ENCODE measurements at places on chromosomes 12 and 14. TPM values are rescaled to one million over a fixed set of nuclear protein-coding genes. Genes with fewer than 3 reads are reported as not detected.

The BICDL1 gene
- total RNA-seq: 2.8 TPM

The KRT6C gene
- total RNA-seq: not detected

The NGB gene
- not detected for total RNA-seq

The ANO2 gene
- 4.5 TPM for total RNA-seq

The OR4E2 gene
- not detected for total RNA-seq

The VDR gene
- 2.3 TPM for total RNA-seq

The TAOK3 gene
- 16.5 TPM for total RNA-seq

The OR4K17 gene
- not detected for total RNA-seq

The KLRC3 gene
- not detected for total RNA-seq

The MYH6 gene
- 1.6 TPM for total RNA-seq

The KRT74 gene
- total RNA-seq: not detected

The PZP gene
- 2.2 TPM for total RNA-seq

The CFAP251 gene
- total RNA-seq: 0.80 TPM

DNA sequence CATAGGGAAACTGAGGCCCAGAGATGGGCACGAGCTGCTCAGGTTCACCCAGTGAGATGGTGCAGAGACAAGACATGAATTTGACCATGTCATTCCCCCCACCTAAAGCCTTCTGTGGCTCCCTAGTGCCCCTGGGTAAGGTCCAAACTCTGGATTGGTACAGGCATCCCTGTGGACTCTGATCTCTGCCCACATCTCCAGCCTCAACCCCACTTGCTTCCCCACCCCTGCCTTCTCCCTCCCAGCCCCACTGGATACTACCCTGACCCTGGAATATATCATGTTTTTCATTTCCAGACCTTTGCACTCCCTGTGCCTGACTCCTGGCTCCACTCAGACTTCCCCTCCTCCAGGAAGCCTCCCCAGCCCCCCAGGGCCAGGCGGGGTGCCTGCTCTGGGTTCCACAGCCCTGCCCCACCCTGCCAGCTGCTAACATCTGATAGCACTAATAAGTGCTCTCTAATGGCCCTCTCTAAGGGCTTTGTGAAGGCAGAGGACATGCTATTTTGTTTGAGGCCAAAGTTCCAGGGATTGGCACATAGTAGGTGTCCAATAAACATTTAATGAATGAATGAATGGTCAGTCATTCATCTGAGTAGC, 1.1 kb upstream of the SDSL start:
- no peak for DNase-seq

- DNase-seq: no peak
These were observed 429 bp upstream of the PLEKHA5 start for GRCh38 chr12:19129122-19129485.

- DNase-seq: no peak
These were observed 115.9 kb downstream of the ETV6 start for GRCh38 chr12:11765421-11765816.

GRCh38 chr14:90023176-90023896, 38.5 kb upstream of the KCNK13 start:
- no peak for DNase-seq

DNA sequence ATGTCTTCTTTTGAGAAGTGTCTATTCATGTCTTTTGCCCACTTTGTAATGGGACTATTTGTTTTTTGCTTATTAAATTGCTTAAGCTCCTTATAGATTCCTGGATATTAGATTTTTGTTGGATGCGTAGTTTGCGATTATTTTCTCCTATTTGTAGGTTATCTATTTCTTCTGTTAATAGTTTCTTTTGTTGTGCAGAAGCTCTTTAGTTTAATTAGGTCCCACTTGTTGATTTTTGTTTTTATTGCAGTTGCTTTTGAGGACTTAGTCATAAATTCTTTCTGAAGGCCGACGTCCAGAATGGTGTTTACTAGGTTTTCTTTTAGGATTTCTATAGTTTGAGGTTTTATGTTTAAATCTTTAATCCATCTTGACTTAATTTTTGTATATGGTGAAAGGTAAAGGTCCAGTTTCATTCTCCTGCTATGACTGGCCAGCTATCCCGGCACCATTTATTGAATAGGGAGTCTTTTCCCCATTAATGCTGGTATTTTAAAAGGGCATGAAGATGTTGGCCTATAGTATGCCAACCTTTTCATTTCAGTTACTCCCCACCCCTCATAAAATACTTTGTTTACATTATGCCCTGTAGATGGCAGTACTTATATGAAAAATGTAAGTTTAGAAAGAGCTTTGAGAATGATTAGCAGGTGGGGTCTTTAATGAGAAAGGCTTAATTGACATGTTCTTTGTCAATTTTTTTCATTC, 62.9 kb upstream of the PSMA6 start:
- DNase-seq: no peak

DNA sequence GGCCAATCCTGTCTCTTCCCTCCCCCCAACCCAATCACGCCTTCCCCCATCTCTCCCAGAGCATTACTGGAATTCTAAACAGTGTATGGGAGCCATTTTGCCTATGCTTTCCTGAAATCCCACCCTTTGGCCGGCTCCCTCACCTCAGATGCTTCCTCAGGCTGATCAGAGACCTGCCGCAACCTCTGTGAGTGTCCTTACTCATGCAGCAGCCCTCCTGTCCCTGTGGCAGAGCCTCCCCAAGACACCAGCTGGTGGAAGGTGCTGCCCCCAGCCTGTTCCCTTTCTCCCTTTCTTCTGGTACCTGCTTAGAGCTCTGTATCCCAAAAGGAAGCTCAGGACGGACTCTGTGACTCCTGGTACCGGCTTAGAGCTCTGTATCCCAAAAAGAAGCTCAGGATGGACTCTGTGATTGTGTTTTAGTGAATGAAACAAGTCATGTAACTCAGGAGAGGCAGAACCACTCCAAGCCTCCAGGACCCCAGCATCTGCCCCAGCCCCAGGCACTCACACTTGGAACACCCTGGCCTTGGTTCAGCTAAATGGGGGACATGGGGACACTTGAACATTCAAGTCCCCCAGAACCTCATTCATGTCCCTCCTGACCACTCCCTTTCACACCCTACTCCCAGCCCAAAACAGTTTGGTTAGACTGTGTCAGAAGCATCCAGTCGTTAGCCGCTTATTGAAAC, 29.3 kb upstream of the RIN3 start:
- no peak for DNase-seq

DNA sequence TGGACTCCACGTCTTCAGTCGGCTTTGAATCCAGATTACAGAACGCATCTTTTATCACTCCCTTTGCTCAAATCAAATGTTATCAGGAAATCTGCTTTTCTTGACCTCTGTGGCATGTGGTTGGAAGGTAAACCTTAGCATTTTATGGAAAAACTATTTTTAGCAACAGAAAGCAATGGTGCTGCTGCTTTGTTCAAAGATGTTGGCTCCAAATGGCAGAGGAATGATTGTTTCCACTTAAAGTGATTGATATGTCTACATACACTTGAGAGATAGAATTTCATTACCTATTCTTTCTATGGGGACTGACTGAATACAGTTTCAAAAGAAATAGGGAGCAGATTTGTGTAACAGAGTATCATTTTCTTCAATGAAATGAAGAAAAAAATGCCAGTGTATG, 761.2 kb downstream of the NOVA1 start:
- no peak for DNase-seq

DNA sequence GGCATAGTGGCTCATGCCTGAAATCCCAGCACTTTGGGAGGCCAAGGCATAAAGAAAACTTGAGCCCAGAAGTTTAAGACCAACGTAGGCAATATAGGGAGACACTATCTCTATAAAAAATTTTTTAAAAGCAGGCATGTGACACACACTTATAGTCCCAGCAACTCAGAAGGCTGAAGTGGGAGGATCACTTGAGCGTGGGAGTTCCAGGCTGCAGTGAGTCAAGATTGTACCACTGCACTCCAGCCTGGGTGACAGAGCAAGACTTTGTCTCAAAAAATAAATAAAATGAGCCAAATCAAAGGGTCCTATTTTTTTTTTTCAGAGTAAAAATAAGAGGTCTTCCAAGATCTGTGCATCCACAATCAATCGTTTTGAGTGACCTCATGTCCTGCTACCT, 237.6 kb downstream of the SLC16A7 start:
- DNase-seq: no peak

DNA sequence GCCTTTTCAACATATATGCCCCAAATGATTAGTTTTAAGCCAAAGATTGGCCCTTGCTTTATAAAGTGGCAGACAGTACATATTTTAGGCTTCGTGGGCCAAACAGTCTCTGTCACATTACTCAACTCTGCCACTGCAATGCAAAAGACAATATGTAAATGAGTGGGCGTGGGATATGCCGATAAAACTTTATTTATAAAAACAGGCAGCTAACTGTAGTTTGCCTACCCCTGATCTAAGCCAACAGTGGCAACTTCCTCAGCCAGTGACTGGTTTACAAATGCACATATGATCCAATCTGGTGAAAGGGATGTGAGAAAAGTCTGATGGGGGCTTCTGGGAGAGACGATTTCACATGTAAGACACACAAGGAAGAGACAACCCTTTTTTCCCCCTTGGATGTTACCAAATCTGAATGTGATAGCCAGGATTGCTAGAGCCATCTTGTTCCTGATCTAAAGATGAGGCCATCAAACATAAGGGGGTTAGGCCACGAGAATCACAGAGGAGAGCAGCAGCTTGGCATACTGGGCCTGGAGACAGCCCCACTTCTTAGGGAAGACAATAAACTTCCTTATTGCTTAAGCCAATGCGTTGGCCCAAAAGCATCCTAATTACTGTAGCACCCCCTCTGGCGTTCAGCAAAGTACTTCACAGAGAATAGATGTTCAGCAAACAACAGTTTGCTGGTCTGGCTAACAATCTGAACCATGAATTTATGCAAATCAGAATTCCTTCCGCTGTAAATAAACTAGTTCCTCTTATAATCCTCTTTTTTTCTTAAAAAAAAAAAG, 75.2 kb upstream of the TMCC3 start:
- DNase-seq: peak; percentile 24

GRCh38 chr12:67082221-67082620, 186.9 kb upstream of the CAND1 start:
- no peak for DNase-seq

DNA sequence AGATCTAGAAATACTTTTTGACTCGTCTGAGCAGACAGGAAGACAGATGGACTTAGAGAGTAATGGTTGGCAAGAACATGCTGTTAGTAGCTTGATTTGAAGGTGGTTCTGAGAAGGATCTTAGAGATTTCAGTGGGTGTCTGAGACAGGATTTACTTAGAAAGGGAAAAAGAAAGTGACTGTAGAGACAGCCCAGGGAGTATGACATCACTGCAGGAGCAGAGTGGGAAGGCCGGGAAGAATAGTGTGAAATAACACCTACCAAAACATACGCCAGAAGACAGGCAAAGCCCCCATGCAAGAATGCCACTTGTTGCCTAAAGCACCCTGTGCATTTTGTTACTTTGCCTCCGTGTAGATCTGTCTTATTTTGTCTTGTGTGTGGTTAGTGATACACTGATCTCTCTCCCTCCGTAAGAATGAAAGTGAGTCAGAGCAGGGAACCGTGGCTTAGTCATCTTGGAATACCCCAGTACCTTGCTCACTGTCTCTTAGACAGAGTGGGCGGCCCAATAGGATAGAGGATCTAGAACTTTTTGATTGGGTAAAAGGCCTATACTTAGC, 161.3 kb upstream of the IFNG-AS1 start:
- DNase-seq: no peak

DNA sequence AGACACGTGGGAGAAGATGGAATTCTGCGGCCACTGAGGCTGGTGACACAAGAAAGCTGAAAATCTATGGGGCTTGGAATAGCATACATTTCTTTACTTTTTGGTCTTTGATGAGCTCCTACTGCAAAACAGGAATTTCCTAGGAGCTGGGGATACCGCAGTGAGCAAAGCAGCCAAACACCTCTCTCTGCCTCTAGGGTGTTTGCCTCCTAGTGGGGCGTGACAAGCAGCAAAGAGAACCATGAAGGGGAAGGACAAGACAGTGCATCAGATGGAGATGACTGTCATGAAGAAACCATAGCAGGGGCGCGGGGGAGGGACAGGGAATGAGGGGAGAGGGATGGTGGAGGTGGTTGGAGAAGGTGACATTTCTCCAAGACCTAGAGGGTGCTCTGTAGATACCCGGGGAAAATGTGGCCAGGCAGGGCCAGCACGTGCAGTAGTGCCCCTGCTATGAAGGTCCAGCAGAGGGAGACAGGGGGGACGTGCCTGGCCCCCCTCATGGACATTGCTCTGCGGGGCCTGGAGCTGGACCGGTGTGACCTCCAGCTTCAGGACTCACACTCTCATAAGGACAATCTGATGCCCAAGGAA, 58.6 kb downstream of the SERPINA3 start:
- no peak for DNase-seq

DNA sequence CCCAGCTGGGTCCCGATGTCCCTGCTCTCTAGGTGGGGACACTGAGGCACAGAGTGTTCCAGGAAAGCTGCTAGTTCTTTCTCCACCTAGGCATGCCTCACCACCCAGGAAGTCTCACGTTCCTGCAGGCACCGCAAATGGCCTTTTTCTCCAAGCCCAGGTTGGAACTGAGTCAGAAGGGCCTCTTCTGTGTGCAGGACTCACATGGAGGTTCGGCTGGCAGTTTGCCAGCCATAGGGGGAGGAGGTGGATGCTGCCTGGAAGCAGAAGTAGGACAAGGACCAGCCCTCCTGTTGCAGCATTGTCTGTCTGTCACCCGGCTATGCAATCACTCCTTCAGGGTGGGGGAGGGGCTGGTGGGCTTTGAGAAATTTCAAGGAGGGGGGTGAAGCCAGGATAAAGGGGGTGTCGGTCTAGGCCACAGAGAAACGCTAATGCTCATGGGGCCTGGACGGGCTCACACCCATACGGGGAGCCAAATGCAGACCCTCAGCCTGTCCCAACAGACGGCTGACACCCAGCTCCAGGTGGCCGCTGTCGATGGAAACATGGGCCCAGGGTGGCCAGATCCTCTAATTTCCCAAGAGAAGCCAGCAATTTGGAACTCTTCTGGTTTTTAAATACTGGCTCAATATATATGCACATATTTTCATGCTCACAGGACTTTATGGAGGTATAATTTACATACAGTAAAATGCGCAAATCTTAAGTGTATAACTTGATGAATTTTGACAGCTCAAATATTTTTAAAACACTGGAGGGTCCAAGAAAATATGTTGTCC, 120.5 kb downstream of the PHETA1 start:
- DNase-seq: no peak

DNA sequence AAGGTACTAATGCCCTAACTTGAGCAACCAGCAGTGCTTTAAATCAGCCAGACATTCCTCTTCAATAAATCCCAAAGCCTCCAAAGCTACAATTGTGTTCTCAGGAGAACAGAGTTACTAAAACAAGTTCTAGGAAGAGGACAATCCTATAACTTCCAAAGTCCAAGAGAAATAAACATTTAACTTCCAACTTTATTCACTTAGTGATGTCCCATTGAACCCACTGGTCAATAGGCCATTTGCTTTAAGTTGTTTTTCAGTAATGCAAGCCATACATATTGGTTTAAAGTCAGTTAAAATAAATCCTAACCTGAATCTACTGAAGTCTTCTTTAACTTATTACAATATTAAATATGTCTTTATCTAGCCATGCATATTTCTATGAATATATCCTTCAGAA, 165.4 kb downstream of the PAWR start:
- DNase-seq: no peak

DNA sequence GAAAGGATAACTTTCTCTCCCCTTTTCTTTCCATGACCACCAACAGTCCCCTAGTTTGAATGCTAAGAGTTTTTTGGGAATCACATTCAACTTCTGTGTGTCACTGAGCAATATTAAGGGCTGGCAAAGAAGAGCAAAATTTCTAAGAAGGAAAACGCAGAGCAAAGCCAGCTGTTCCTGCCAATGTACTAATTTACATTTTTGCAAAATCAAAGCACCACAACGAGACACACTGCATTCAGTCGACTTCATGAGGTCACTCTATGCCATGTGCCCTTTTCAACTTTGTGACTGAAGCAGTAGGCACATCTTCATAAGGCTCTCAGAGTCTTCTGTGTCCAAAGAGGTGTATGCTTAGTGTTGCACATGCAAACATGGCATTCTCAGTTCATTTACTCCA, 66.4 kb downstream of the PTPRR start:
- DNase-seq: no peak

Data from endothelial cell (in vitro differentiated cells).